Camera-type eye (tissue), 1 donor: ENCODE measurements at places on chromosomes 11 and 22. TPM values are rescaled to one million over a fixed set of nuclear protein-coding genes. Genes with fewer than 3 reads are reported as not detected.

Gene TPCN2
- 17.0 TPM for total RNA-seq

Gene P2RX3
- total RNA-seq = 1.3 TPM

Gene PDE3B
- total RNA-seq = 21.8 TPM

Gene OR5B21
- total RNA-seq = not detected

Gene ALX4
- 11.8 TPM for total RNA-seq

Gene CASP5
- total RNA-seq = not detected

Gene APOA4
- not detected for total RNA-seq

Gene MS4A18
- total RNA-seq = not detected

Gene ZNF280B
- 3.2 TPM for total RNA-seq

Gene TRIM48
- not detected for total RNA-seq

Gene LAYN
- total RNA-seq = 11.7 TPM

Gene WNT11
- 6.9 TPM for total RNA-seq

Gene ADM
- 115 TPM for total RNA-seq

Gene NAA40
- total RNA-seq = 30.2 TPM

Gene SLC22A25
- not detected for total RNA-seq

Gene PATE4
- not detected for total RNA-seq

Gene SYT9
- total RNA-seq = 14.8 TPM

Gene RAG2
- total RNA-seq = 0.49 TPM

Gene TMEM121B
- 7.1 TPM for total RNA-seq

Gene LINC01488
- total RNA-seq = 0.38 TPM

Gene KDELR3
- 23.1 TPM for total RNA-seq

Gene APOA1
- total RNA-seq = 0.60 TPM

Gene OR8H3
- not detected for total RNA-seq

Gene C11orf16
- not detected for total RNA-seq

Gene KCNK4
- 1.8 TPM for total RNA-seq

Gene KRTAP5-2
- total RNA-seq = not detected

Gene DEFB131B
- not detected for total RNA-seq

Gene C11orf86
- not detected for total RNA-seq

Gene CTTN
- 247 TPM for total RNA-seq

Gene CRACR2B
- total RNA-seq = 9.5 TPM

Gene RCOR2
- total RNA-seq = 28.1 TPM

Gene PIWIL4
- 13.1 TPM for total RNA-seq

Gene C1QTNF6
- 18.4 TPM for total RNA-seq

Gene ZNF215
- 2.1 TPM for total RNA-seq

Gene TRIM6
- 5.8 TPM for total RNA-seq

Gene OR8D1
- total RNA-seq = not detected

Gene HTR3B
- not detected for total RNA-seq

Gene SAA4
- total RNA-seq = not detected

Gene OR51B4
- total RNA-seq = not detected

Gene CCDC15
- 5.2 TPM for total RNA-seq

Gene SLC25A18
- total RNA-seq = 0.71 TPM
